Sigmoid colon (tissue), 7 donors: ENCODE measurements at places on chromosomes 11 and 22. TPM values are rescaled to one million over a fixed set of nuclear protein-coding genes. Genes with fewer than 3 reads are reported as not detected.

The MPZL3 gene
- polyA plus RNA-seq, result 4.4 TPM

The TSGA10IP gene
- not detected for polyA plus RNA-seq

DNA sequence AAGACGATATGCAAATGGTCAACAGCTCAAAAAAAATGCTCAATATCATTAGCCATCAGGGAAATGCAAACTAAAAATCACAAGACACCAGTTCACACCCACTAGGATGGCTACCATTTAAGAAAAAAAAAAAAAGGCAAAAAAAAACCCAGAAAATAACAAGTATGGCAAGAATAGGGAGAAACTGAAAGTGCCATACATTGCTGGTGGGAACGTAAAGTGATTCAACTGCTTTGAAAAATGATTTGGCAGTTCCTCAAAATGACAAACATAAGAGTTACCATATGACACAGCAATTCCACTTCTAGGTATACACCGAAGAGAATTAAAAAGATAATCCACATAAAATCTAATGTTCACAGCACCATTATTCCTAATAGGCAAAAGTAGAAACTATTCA is 47.5 kb downstream of the PICALM start:
- H3K27ac ChIP-seq, result no peak overlapping the region
- no peak for DNase-seq
- peaks cover 10% of the 10 kb centered on the region for H3K4me1 ChIP-seq
- H3K4me3 ChIP-seq, result no peak overlapping the region
- no peaks in the 10 kb centered on the region for H3K27me3 ChIP-seq

- DNase-seq, result no peak
- H3K4me1 ChIP-seq, result no peaks in the 10 kb centered on the region
- no peak overlapping the region for H3K27ac ChIP-seq
- H3K27me3 ChIP-seq, result no peaks in the 10 kb centered on the region
Measured at GRCh38 chr11:55357560-55358184, 10.1 kb upstream of the OR4A15 start.

DNA sequence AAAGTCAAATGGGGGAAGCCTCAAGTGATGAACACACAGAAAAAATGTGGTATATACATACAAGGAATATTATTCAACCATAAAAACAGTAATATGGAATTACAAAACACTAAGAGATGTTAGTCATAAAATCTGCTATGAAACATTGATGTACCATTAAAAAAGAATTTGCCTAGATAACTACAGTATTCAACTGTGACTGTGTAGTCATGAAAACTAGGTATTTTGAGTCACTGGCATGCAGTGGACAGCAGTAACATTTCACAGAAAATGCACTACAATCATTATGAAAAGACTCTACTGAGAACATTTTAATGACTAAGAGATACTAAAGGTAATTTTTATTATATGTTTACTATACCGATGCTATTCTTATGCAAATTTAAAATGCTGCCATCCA is 11.7 kb downstream of the ZNF195 start:
- no peak overlapping the region for H3K4me3 ChIP-seq
- no peaks in the 10 kb centered on the region for H3K4me1 ChIP-seq
- no peak for DNase-seq
- H3K27me3 ChIP-seq, result no peaks in the 10 kb centered on the region

DNA sequence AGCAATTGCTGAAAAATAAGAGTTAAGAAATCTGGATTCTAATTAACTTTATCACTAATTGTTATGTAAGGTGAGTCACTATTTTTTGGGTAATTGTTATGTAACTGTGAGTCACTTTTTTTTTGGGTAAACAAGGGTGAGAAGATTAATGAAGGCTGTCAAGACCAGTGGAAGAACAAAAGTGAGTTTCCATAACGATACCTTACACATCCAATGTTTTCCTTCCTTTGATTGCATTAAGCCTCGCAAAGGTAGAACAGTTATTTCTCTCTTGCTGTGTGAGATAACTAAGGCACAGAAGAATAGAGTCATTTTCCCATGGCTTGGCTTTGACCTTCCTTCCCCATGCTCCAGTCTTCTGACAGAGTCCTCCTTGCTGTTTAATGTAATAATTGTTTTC is 374.7 kb downstream of the DDX10 start:
- no peaks in the 10 kb centered on the region for H3K27me3 ChIP-seq
- no peaks in the 10 kb centered on the region for H3K4me1 ChIP-seq
- no peak overlapping the region for H3K27ac ChIP-seq
- DNase-seq, result no peak
